Activated CD4-positive, alpha-beta memory T cell treated with anti-CD3 and anti-CD28 coated beads, Interleukin-2, amount 10 ng/mL, durations not matched to agents 7 days and 5 days (primary cell): ENCODE measurements at places on chromosomes 7 and 10. TPM values are rescaled to one million over a fixed set of nuclear protein-coding genes. Genes with fewer than 3 reads are reported as not detected.
A peak's percentile ranks its signal among the peaks of the same experiment; 100 is the strongest.

- H3K36me3 ChIP-seq = no peaks in the 10 kb centered on the region
- no peak overlapping the region for H3K27ac ChIP-seq
- peaks cover 5% of the 10 kb centered on the region for H3K27me3 ChIP-seq
- H3K4me3 ChIP-seq = no peak overlapping the region
- DNase-seq = no peak
Observed at GRCh38 chr10:30188556-30189237, 129.3 kb upstream of the JCAD start.

ZNF239 gene
- total RNA-seq = 0.25 TPM

- no peak for DNase-seq
- H3K27ac ChIP-seq = no peak overlapping the region
- peaks cover 2% of the 10 kb centered on the region for H3K27me3 ChIP-seq
- H3K4me1 ChIP-seq = peaks cover 2% of the 10 kb centered on the region
- H3K4me3 ChIP-seq = no peak overlapping the region
Observed at GRCh38 chr10:290026-290725, 154.9 kb downstream of the ZMYND11 start.

- no peak overlapping the region for H3K27ac ChIP-seq
- no peak overlapping the region for H3K4me3 ChIP-seq
- no peaks in the 10 kb centered on the region for H3K36me3 ChIP-seq
- no peak for DNase-seq
- peaks cover 9% of the 10 kb centered on the region for H3K4me1 ChIP-seq
Observed at GRCh38 chr10:18689498-18689897, 30.3 kb downstream of the ARL5B start.

NPSR1 gene
- total RNA-seq = not detected

DNA sequence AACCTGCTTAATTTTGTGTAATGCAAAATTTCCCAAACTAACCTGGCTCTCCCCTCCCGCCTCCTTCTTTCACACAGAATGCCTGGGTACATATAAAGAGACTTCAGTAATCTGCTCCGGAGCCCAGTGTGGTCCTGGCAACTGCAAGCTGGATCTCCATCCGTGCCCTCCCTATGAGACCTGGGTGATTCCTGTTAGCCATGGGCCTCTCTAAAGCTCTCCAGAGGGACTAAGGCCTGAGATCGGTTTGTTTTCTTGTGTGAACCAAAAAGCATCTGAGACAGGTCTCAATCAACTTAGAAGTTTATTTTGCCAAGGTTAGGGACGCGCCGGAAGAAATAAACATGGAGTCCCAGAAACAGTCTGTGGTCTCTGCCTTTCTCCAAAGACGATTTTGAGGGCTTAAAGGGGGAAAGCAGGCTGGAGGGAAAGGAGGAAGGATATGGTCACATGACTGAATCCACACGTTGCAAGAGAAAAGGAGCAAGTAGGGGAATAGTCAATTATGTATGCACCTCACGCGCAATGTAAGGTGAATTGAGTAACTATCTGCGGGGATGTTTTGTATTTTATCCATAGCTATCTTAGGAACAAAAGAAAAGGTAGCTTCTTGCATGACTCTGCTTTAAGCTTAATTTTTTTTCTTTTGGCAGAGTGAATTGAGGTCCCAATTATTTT lies 46.2 kb upstream of the CCDC3 start:
- H3K27ac ChIP-seq = no peak overlapping the region
- no peaks in the 10 kb centered on the region for H3K36me3 ChIP-seq
- no peak overlapping the region for H3K4me3 ChIP-seq
- DNase-seq = no peak

IFIT2 gene
- total RNA-seq = 14.6 TPM

DNA sequence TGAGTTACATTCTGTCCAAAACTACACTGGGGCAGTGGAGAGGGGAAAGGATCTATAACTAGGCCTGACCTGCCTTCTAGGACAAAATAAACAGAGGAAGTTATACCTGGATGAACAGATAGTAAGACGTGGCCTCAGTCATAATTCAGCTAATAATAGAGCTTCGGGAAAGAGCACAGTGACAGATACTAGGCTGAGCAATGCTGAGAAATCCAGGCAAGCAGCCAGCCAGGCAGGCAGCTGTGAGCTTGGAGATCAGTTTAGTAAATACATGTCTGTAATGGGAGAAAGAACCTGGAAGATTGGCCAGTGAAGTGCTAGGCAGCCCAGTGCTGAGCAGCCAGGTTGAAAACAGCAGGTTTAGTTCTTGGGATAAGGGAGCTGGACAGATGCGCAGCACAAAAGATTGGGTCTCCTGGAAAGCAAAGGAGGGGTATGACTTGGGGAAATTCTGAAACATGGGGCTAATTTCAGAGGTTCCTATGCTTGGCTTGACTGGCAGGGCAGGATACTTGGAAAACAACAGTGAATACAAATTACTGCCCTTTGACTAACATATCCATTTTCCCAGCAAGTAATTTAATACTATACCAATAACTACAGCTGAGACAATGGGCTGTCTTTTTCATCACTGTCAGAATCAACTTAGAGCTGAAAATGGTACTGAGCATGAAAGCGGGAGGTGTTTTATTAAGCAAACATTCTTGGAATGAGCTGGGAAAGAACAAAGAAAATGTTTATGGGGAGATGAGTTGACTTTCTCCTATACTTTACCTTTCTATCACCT lies 140.8 kb downstream of the DGKB start:
- no peak for DNase-seq
- H3K27ac ChIP-seq = no peak overlapping the region
- no peak overlapping the region for H3K4me3 ChIP-seq
- H3K4me1 ChIP-seq = no peaks in the 10 kb centered on the region
- no peaks in the 10 kb centered on the region for H3K27me3 ChIP-seq

GRCh38 chr7:112290065-112290464 lies 83.6 kb downstream of the ZNF277 start:
- no peak for DNase-seq
- H3K4me1 ChIP-seq = peaks cover 8% of the 10 kb centered on the region
- H3K36me3 ChIP-seq = peaks cover 4% of the 10 kb centered on the region
- H3K4me3 ChIP-seq = no peak overlapping the region

DNA sequence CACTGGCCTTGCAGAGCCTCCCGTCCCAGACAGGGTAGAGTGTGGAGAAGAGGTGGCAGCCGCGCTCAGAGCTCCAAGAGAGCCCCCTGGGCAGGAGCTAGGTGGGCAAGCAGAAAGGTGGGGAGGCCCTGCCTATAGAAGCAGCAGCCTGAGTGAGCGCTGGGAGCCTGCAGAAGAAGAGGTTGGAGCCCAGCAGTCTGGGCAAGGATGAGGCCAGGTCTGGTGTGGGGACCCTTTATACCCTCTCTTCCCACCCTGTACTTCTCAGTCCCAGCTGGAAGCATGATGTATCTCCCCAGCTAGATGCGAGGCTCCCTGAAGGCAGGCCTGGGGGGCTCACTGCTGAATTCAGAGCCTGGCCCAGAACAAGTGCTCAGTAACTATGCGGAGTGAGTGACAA lies 44.5 kb upstream of the ZMIZ1 start:
- no peak for DNase-seq
- no peak overlapping the region for H3K27ac ChIP-seq
- no peaks in the 10 kb centered on the region for H3K27me3 ChIP-seq
- no peaks in the 10 kb centered on the region for H3K36me3 ChIP-seq

GRCh38 chr10:90087197-90088023 lies 386.0 kb downstream of the KIF20B start:
- H3K27ac ChIP-seq = no peak overlapping the region
- peaks cover 3% of the 10 kb centered on the region for H3K4me1 ChIP-seq
- H3K27me3 ChIP-seq = peaks cover 2% of the 10 kb centered on the region
- H3K4me3 ChIP-seq = no peak overlapping the region
- DNase-seq = no peak

- H3K27ac ChIP-seq = no peak overlapping the region
- no peaks in the 10 kb centered on the region for H3K4me1 ChIP-seq
- H3K4me3 ChIP-seq = no peak overlapping the region
- H3K36me3 ChIP-seq = no peaks in the 10 kb centered on the region
- DNase-seq = no peak
- H3K27me3 ChIP-seq = no peaks in the 10 kb centered on the region
Observed at GRCh38 chr7:11570205-11570604, 261.8 kb downstream of the THSD7A start.

- H3K4me3 ChIP-seq = peak overlapping the region; percentile 83
- H3K4me1 ChIP-seq = peaks cover 23% of the 10 kb centered on the region
- no peak overlapping the region for H3K27ac ChIP-seq
- DNase-seq = no peak
- no peaks in the 10 kb centered on the region for H3K36me3 ChIP-seq
Observed at GRCh38 chr7:96322847-96323461, 1.1 kb upstream of the SLC25A13 start.

AKR1C2 gene
- not detected for total RNA-seq

GRCh38 chr7:26704786-26705185 lies 159.6 kb downstream of the SKAP2 start:
- H3K4me3 ChIP-seq = no peak overlapping the region
- no peaks in the 10 kb centered on the region for H3K36me3 ChIP-seq
- H3K27me3 ChIP-seq = peaks cover 8% of the 10 kb centered on the region
- no peaks in the 10 kb centered on the region for H3K4me1 ChIP-seq
- H3K27ac ChIP-seq = no peak overlapping the region

GRCh38 chr10:87585565-87586514 lies 73.8 kb upstream of the PAPSS2 start:
- no peak for DNase-seq
- H3K36me3 ChIP-seq = no peaks in the 10 kb centered on the region
- H3K27me3 ChIP-seq = peaks cover 12% of the 10 kb centered on the region

SEPHS1 gene
- 50.9 TPM for total RNA-seq

GRCh38 chr10:62005281-62005680 lies 103.8 kb downstream of the ARID5B start:
- H3K27ac ChIP-seq = no peak overlapping the region
- peaks cover 86% of the 10 kb centered on the region for H3K36me3 ChIP-seq
- H3K4me1 ChIP-seq = peaks cover 55% of the 10 kb centered on the region

- DNase-seq = no peak
- H3K4me1 ChIP-seq = no peaks in the 10 kb centered on the region
- no peak overlapping the region for H3K27ac ChIP-seq
- H3K4me3 ChIP-seq = no peak overlapping the region
Observed at GRCh38 chr7:34227525-34227924, 322.2 kb downstream of the BMPER start.

- H3K27me3 ChIP-seq = no peaks in the 10 kb centered on the region
- H3K4me1 ChIP-seq = no peaks in the 10 kb centered on the region
- no peak overlapping the region for H3K27ac ChIP-seq
Observed at GRCh38 chr10:31215052-31215451, 104.0 kb upstream of the ZEB1 start.

DNA sequence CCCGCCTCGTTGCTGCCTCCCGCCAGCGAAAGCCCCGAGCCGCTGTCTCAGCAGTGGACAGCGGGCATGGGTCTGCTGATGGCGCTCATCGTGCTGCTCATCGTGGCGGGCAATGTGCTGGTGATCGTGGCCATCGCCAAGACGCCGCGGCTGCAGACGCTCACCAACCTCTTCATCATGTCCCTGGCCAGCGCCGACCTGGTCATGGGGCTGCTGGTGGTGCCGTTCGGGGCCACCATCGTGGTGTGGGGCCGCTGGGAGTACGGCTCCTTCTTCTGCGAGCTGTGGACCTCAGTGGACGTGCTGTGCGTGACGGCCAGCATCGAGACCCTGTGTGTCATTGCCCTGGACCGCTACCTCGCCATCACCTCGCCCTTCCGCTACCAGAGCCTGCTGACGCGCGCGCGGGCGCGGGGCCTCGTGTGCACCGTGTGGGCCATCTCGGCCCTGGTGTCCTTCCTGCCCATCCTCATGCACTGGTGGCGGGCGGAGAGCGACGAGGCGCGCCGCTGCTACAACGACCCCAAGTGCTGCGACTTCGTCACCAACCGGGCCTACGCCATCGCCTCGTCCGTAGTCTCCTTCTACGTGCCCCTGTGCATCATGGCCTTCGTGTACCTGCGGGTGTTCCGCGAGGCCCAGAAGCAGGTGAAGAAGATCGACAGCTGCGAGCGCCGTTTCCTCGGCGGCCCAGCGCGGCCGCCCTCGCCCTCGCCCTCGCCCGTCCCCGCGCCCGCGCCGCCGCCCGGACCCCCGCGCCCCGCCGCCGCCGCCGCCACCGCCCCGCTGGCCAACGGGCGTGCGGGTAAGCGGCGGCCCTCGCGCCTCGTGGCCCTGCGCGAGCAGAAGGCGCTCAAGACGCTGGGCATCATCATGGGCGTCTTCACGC lies 825 bp downstream of the ADRB1 start:
- no peak for DNase-seq
- H3K27me3 ChIP-seq = peaks cover 79% of the 10 kb centered on the region
- peaks cover 25% of the 10 kb centered on the region for H3K4me1 ChIP-seq
- H3K27ac ChIP-seq = no peak overlapping the region

- no peaks in the 10 kb centered on the region for H3K36me3 ChIP-seq
- H3K27ac ChIP-seq = no peak overlapping the region
- peaks cover 7% of the 10 kb centered on the region for H3K4me1 ChIP-seq
- no peak overlapping the region for H3K4me3 ChIP-seq
Observed at GRCh38 chr7:27031289-27032172, 64.3 kb downstream of the HOXA1 start.

DNA sequence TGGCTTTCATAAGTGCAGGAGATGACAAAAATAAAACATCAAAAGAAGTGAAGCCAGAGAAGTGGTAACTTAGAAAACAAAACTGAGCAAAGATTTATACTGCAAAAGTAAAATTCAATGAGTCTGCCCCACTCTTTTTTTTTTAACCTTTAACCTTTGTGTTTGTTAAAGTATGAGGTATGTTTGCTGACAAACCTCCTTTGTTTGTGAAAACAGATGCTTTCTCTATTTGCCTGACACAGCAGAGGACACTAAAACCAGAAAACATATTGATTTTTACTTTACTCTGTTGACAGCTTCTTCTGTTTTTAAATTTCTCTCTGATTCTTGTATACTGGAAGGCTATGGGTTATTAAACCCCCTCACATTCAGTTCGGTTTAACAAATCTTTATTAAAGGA lies 57.6 kb downstream of the SGMS1 start:
- no peak for DNase-seq
- H3K4me1 ChIP-seq = no peaks in the 10 kb centered on the region
- H3K27ac ChIP-seq = no peak overlapping the region
- no peaks in the 10 kb centered on the region for H3K27me3 ChIP-seq
- no peak overlapping the region for H3K4me3 ChIP-seq

DNA sequence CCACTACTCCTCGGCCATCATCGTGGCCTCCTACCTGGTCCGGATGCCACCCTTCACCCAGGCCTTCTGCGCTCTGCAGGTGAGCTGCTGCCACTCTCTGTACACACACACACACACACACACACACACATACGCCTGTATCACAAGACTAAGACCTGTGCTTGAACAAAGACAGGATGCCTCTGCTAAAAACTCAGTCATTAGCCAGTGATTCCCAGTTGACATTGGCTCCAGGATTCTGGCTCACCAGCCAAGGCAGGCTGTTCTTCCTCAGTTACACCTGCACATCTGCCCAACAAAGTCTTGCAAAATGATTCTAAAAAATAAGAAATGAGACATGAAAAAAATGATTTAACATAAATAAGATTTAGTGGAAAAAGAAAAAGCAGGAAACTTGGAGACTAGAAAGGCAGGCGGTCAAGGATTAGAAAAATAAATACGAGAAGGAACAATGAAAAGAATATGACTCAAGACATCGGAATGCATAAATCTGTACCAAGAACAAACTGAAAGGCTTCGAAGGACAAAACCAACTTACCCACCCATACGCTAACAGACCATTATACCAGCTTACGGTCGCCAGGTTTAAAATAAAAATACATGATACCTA lies 7.4 kb upstream of the LRRC18 start:
- no peaks in the 10 kb centered on the region for H3K36me3 ChIP-seq
- no peak for DNase-seq
- no peaks in the 10 kb centered on the region for H3K4me1 ChIP-seq
